ENCODE measurements at places on chromosomes 1 and 21.
A peak's percentile ranks its signal among the peaks of the same experiment; 100 is the strongest.

DNA sequence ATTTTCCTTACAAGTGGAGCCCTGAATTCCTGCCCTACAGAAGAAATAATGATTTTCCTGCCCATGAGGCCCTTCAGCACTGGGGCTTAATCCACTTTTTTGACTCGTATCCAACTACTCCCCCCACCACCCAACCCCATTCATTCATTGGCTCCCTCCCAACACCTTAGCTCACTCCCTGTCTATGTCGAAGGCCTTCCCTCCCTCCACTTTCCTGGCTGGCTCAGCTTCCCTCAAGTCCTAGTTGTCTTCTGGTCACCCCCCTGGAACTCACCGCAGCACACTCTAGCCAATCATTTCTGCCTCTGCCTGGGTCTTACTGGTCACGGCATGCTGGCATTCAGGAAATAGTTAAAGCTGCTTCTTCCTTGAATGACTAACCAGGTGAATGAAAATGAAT is 118.9 kb downstream of the PGBD5 start:
- H3K4me3 ChIP-seq, result no peak overlapping the region
- no peak for DNase-seq
- no peaks in the 10 kb centered on the region for H3K4me1 ChIP-seq
- no peak overlapping the region for H3K27ac ChIP-seq

GRCh38 chr1:39297551-39297950 is 93.1 kb downstream of the MACF1 start:
- DNase-seq, result no peak
- H3K36me3 ChIP-seq, result peaks cover 82% of the 10 kb centered on the region
- peaks cover 7% of the 10 kb centered on the region for H3K4me1 ChIP-seq
- H3K27ac ChIP-seq, result peak overlapping the region; percentile 15
- H3K27me3 ChIP-seq, result no peaks in the 10 kb centered on the region

GRCh38 chr1:231040800-231041718 is 1.0 kb upstream of the FAM89A start:
- H3K4me3 ChIP-seq, result peak overlapping the region; percentile 87
- H3K27me3 ChIP-seq, result no peaks in the 10 kb centered on the region
- no peak overlapping the region for H3K27ac ChIP-seq
- no peaks in the 10 kb centered on the region for H3K36me3 ChIP-seq

- no peak overlapping the region for H3K4me3 ChIP-seq
- no peaks in the 10 kb centered on the region for H3K27me3 ChIP-seq
- H3K36me3 ChIP-seq, result no peaks in the 10 kb centered on the region
- no peaks in the 10 kb centered on the region for H3K4me1 ChIP-seq
Observed at GRCh38 chr1:22364764-22365163, 86.9 kb upstream of the ZBTB40 start.

DNA sequence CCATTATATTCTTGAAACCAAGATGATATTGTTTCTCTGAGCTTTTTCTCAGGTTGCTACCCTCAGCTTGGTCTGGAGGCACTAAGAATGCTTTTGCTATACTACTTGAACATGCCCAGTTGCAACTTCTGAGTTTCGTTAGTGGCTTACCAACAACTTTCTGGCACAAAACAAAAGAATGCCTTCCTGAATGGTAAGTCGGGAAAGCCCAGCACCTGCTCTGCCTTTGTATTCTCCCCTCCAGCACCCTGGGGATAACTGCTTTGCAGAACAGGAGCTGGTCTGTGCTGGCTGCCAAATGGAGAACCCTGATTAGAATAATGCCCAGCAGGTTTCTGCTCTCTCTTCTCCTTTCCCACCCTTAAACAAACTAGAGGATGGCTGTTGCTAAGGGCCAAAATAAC is 149.3 kb downstream of the TGFB2 start:
- H3K36me3 ChIP-seq, result no peaks in the 10 kb centered on the region
- DNase-seq, result no peak

- no peak overlapping the region for H3K27ac ChIP-seq
- DNase-seq, result no peak
Observed at GRCh38 chr1:214213136-214213535, 67.8 kb upstream of the SMYD2 start.

DNA sequence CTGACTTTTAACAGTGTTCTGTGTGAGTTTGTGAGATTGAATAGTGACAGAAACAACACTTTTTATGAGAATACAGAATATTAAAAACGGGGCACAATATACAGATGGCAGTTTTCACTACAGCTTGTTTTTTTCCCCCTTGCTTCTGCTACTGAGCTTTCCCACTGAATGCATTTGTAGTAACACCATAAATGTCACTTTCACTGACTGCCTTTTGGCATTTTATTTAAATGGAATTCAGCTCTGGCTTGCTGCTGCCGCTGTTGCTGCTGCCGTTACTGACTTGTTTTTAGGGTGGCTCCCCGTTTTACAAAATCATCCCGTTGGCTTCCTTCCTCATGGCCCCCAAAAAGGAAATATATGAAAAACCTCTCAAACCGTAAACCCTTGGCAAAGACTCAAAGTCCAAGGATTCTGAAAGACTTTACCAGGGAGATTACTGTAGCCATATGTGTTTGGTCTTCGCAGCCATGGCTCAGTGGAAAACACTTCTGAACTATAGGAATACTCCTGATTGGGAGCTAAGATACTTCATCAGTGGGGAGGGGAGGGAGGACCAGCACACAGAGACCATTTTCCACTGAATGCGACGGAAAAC is 151.0 kb downstream of the NUF2 start:
- H3K27me3 ChIP-seq, result no peaks in the 10 kb centered on the region
- no peaks in the 10 kb centered on the region for H3K36me3 ChIP-seq
- DNase-seq, result no peak
- H3K27ac ChIP-seq, result no peak overlapping the region
- H3K4me3 ChIP-seq, result peak overlapping the region; percentile 44

DNA sequence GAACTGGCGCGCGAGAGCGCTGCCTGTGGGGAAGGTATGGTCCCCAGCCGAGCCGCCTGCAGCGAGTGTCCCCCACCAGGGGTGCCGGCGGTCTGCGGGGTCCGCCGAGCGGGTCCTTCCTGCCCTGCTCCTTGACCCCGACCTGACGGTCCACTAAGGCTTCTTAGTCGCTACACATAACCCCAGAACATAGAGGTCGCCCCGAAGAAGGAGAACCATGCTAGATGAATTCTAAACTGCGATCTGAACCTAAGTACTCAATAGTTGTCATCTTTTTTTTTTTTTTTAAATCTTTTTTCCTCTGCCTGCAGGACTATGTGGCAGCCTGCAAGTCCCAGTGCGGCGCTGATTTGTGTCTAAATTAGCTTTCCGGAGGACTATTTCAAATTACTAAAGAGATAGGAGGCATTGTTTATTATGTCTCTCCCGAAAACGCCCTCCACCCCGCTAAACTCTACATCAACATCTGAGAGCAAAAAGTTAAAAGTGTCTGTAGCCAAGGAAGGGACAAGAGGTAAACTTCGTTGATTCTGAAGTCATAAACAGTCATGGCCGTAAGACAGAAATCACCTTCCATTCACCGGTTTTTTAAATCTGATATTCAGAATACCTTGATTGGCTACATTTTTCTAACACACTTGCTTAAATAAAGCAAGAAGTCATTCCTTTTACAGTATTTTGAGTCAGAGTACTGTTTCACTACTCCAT is 476 bp downstream of the AXDND1 start:
- H3K4me1 ChIP-seq, result peaks cover 18% of the 10 kb centered on the region
- H3K27me3 ChIP-seq, result no peaks in the 10 kb centered on the region
- no peak for DNase-seq
- peak overlapping the region; percentile 82 for H3K4me3 ChIP-seq
- peak overlapping the region; percentile 90 for H3K27ac ChIP-seq
- no peaks in the 10 kb centered on the region for H3K36me3 ChIP-seq

- H3K27ac ChIP-seq, result no peak overlapping the region
- H3K4me1 ChIP-seq, result no peaks in the 10 kb centered on the region
- H3K27me3 ChIP-seq, result no peaks in the 10 kb centered on the region
- DNase-seq, result no peak
- H3K4me3 ChIP-seq, result no peak overlapping the region
Observed at GRCh38 chr1:55235722-55236121, 20.6 kb upstream of the USP24 start.

- H3K4me3 ChIP-seq, result no peak overlapping the region
- H3K27me3 ChIP-seq, result no peaks in the 10 kb centered on the region
- no peak for DNase-seq
Observed at GRCh38 chr1:86621286-86621685, 74.4 kb downstream of the CLCA4 start.

GRCh38 chr1:210001751-210002150 is 63.7 kb downstream of the SYT14 start:
- H3K36me3 ChIP-seq, result no peaks in the 10 kb centered on the region
- no peaks in the 10 kb centered on the region for H3K27me3 ChIP-seq
- H3K4me3 ChIP-seq, result no peak overlapping the region

- peak overlapping the region; percentile 98 for H3K4me3 ChIP-seq
- peak overlapping the region; percentile 83 for H3K27ac ChIP-seq
- peaks cover 9% of the 10 kb centered on the region for H3K4me1 ChIP-seq
- DNase-seq, result no peak
Observed at GRCh38 chr1:192808163-192808517, 699 bp upstream of the RGS2 start.

GRCh38 chr21:28193189-28193588 is 799.5 kb downstream of the LTN1 start:
- H3K4me3 ChIP-seq, result no peak overlapping the region
- H3K27ac ChIP-seq, result no peak overlapping the region
- H3K36me3 ChIP-seq, result no peaks in the 10 kb centered on the region
- no peaks in the 10 kb centered on the region for H3K4me1 ChIP-seq
- H3K27me3 ChIP-seq, result no peaks in the 10 kb centered on the region

- H3K27ac ChIP-seq, result peak overlapping the region; percentile 81
- peaks cover 9% of the 10 kb centered on the region for H3K4me1 ChIP-seq
- no peaks in the 10 kb centered on the region for H3K36me3 ChIP-seq
- DNase-seq, result peak; percentile 25
- H3K4me3 ChIP-seq, result peak overlapping the region; percentile 92
Observed at GRCh38 chr1:48469616-48470480, 2.2 kb downstream of the SPATA6 start.
